ENCODE measurements at places on chromosomes 3 and 15.

GRCh38 chr3:114411811-114412803, 118.3 kb downstream of the TIGIT start:
- no peak for DNase-seq

DNA sequence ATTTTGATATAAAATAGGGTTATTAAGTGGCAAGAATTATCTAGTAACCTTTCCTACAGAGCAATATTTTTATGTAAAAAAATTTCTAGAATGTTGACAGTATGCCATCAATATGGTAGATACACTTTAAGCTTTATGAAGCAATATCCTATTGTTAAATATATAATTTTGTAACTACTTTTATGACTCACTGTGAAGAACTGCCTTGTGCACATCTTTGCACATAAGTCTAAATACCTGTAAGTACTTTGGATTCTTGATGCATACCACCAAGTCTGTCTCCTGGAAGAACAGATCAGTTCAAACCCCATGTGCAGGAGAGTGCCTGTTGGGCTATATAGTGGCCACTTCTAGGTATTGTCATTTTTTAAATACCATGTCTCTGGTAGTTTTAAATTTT, 205.7 kb upstream of the EIF1B start:
- DNase-seq = no peak

- no peak for DNase-seq
Measured at GRCh38 chr3:171646357-171647133, 163.7 kb downstream of the PLD1 start.

DNA sequence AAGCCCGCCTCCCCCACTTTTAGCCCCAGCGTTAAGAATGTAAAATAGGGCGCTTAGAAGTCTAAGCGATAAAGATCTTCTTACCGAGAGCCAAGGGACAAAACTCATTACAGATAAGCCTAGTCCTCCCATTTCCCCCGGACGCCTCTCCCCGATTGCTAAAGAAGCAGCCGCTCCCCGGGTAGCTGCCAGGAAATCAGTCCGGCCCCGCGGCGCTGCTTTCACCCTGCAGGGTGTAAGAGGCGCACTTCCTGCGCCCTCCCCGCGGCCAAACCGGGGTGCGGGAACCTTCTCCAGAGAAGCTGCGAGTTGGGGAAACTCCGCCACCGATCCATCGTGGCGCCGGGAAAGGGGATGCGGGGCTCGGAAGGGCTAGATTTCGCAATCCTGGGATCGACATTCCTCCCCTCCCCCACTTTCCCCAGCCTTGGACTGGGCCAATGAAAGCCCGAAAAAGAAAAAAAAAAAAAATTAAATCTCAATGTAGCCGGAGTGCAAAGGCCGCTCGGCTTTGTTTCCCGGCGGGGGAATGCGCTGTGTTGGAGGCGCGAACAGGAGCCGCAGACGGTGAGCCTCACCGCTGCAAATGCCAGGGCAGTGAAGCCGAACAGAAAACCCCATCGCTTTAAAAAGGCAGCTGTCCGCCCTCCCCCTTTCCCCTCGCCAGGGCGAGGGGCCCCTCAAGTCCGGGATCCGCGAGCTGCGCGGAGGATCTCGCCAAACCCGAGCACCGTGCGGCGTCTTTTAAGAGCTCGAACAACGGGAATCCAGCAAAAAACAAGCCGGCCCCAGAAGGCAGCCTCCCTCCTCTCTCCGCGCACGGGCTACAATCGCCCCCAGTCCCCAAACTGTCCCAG, 626 bp upstream of the PTPRG start:
- peak; percentile 65 for DNase-seq

DNA sequence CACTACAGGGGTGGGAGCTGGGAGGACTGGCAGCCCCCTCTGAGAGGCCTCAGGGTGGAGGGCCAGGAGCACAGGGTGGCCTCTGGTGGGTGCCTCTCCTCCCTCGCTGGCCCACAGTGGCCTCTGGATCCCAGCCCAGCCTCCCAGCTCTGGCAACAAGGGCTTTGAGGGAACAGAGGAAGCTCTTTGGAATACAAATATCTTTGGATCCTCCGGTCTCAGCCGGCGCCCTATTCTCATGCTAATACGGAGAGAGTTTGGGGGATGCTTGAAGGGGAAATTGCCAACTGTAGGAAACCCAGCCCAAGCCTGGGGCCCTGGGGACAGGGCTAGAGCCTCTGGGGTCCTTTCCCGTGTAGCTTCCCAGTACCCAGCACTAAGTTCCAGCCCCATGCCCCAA, 33.4 kb upstream of the INSYN1 start:
- DNase-seq = no peak

DNA sequence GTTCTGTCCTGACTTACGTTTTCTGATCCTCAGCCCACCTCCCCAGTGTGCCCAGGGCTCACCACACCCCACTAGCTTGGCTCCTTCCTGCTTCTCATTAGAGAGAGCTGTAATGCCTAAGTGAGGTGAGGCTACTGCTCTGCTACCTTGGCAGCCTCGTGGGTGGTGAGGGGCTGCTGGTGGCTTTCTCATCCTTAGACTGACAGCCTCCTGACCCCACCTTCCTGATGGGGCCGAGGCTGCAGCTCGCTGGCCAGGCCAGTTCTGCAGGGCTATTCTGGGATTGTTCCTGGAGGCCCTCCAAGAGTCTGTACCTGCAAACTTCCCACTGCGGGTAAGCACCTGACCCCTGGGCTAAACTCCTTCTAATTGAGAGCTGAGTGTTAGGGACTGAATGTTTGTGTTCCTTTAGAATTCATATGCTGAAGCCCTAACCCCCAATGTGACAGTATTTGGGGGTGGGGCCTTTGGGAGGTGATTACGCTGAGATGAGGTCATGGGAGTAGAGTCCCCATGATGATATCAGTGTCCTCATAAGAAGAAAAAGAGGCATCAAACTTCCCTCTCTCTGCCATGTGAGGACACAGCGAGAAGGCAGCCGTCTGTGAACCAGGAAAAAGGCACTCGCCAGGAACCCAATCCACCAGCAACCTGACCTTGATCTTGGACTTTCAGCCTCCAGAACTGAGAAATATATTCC, 38.1 kb upstream of the IQSEC1 start:
- no peak for DNase-seq

DNA sequence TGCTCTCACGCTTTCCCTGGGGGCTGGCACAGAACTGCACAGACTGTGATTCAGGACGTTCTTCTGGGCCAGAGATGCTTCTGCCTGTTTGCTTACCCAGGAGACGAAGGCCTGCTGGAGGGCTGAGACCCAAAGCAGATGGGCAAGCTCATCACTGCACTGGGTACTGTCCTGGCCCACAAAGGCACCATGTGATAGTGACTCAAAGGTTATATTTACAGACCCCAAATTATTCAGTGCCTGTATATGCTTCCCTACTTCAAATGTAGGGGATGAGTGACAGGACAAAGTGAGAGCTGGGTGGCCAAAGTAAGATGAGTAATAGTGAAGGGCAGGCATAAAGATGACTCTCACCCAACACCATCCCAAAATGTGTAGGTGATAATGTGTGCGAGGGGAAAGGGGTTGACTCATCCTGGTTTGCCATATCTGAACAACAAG, 127.4 kb downstream of the WDR76 start:
- DNase-seq = no peak

- DNase-seq = no peak
Measured at GRCh38 chr3:192831111-192831644, 86.5 kb downstream of the MB21D2 start.

DNA sequence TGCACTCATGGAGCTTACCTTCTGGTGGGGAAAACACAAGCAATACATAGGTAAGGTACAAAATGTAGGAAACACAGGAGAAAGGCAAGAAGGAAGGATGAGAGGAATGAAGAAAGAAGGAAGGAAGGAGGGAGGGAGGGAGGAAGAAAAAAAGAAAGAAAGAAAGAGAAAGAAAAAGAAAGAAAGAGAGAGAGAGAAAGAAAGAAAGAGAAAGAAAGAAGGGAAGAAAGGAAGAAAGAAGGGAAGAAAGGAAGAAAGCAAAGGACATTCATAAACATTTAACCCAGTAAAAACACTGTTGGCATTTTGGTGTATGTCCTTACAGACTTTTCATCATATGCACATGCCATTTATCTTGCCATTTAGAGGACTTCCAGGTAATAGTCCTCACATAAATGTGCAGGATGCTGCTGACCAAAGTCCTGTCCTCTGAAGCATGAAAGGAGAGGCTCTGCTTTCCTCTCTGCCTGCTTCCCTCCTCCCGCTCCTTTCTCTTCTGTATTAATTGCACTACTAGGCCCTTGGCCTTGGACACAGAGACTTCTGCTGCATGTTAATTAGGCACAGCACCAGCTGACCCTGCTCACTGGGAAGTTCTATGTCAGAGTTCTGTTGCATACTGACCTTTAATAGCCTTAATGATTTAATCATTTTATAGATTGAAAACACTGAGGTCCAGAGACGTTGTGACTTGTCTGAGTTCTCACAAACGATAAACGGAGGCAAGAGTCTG, 29.7 kb upstream of the NDUFB4 start:
- DNase-seq = no peak

DNA sequence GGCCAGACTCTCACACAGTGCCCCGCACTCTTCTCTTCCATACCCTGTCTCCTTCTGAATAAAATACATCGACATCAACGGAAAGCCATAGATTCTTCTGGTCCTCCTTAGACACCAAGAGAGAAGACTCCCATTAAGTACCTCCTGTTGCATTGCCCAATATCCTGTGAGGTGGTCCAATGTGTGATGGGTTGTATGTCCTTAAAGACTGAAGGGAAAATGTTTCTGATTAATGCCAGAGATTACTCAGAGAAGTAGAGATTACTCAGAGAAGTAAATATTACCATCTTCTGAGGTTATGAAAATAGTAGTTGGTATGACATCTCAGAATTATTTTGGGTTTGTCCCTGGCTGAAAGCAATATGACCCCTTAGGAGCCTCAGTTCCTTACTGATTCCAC, 60.8 kb upstream of the GALNT15 start:
- DNase-seq = no peak

DNA sequence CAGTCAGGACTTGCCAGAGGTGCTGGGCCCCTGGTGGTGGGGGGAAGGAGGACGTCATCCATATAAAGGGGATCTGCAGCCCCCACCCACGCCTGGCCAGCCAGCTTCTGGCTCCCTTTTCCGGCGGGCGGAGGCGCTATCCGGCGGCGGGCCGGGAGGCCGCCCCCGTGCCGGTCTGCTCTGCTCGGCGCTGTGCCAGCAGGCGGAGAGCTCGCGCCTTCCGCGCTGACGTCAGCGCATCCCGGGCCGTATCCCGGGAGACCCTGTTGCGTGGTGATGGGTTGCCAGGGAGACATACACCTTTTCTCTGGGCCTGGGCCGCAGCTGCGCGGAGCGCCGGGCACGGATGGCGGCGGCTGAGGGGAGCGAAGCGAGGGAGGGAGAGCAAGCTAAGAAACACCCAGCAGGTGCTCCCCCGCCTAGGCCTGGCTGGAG, 1.1 kb downstream of the FAM131A start:
- peak; percentile 28 for DNase-seq

DNA sequence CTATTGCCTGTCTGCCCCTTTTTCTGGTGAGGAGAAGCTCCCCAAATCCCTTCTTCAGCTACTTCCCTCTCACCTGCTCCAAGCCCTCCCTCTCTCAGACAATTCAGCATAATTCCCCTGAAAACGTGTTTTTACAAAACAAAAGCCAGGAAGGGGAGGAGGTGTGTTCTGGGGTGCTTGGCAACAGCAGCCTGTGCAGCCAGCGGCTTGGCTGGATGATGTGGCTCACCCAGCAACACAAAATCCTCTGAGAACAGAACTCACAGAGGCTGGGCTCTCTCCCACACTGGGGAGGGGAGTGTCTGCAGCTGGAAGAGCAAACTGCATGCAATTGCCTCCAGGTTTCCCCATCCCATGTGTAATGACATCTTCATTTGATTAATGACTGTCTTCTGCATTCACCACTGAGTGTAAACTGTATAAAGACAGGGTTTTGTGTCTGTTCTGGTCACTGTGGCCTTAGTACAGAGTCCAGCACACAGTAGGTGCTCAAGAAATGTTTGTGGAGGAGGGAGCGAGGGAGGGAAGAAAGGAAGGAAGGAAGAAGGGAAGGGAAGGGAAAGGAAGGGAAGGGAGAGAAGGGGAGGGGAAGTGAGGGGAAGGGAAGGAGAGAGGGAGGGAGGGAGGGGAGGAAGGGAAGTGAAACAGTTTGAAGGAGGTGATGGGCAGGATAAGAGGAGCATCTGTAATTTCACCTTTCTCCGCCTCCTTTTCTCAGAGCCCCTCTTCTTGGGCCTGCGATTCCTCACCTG, 70.1 kb upstream of the GLCE start:
- no peak for DNase-seq

GRCh38 chr3:119647171-119647570, 13.2 kb downstream of the POPDC2 start:
- DNase-seq = no peak

DNA sequence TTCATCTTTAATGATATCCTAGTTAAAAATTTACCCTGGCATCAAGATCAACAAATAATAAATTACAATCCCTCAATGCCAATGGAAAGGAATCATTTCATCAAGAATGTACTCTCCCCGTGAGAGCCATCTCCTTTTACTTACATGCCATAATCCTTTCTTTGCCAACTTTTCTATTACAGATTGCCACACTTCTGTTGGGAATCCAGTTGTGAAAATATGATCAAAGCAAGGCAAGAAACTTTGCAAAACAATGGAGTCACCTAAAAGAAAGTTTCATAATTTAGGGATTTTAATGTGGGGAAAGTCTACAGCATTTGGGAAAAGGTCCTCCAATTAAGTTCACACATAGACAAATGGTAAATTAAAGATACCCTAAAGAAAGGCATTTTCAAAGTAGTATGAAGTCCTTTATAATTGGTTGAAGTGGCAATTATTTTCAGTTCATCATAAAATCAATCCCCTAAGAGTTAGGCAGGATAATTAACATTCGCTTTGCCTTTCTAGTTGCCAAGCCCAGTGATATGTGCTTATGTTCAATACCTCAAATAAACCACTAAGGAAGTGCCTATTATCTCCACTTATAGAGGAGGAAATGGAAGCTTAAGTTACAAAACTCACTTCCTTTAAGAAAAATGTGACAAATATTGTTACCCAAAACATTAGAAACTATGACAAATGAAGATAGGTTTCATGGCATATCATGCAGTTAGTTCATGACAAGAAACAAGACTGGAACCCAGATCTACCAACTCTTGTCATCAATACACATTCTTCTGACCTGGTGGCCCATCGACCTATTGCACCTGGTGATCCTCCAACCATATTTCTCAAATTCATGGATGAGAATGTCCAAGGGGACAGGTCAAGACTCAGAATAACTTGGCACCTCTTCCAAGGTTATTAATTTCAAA, 49.1 kb downstream of the TRANK1 start:
- DNase-seq = no peak

- DNase-seq = no peak
Measured at GRCh38 chr15:54979964-54980363, 216.8 kb downstream of the RSL24D1 start.

GRCh38 chr3:72375237-72376076, 472.8 kb downstream of the SHQ1 start:
- no peak for DNase-seq

GRCh38 chr3:51949121-51949520, 6.1 kb upstream of the GPR62 start:
- DNase-seq = no peak

Data from progenitor cell of endocrine pancreas (in vitro differentiated cells).